ENCODE measurements at places on chromosomes 3 and 15. TPM values are rescaled to one million over a fixed set of nuclear protein-coding genes. Genes with fewer than 3 reads are reported as not detected.

Gene TBCCD1
- 2.7 TPM for polyA plus RNA-seq

Gene SLMAP
- 22.0 TPM for polyA plus RNA-seq

Gene OR5H1
- not detected for polyA plus RNA-seq

Gene ROBO1
- 4.7 TPM for polyA plus RNA-seq

Gene PSTPIP1
- 2.5 TPM for polyA plus RNA-seq

Gene IQCH
- polyA plus RNA-seq: 0.26 TPM

Gene LRRC3B
- polyA plus RNA-seq: 0.02 TPM

Gene GAP43
- polyA plus RNA-seq: 0.08 TPM

Gene HACL1
- polyA plus RNA-seq: 3.8 TPM

Gene RTP4
- 0.90 TPM for polyA plus RNA-seq

Gene KNG1
- polyA plus RNA-seq: not detected

Gene PLA2G4D
- 1.0 TPM for polyA plus RNA-seq

Gene FBN1
- polyA plus RNA-seq: 1.8 TPM

Gene IQCF5
- polyA plus RNA-seq: not detected

Gene UBL7
- polyA plus RNA-seq: 30.0 TPM

Gene ZPLD1
- polyA plus RNA-seq: not detected

Gene EXD1
- not detected for polyA plus RNA-seq

Gene RETNLB
- polyA plus RNA-seq: not detected

Gene CCR1
- 0.47 TPM for polyA plus RNA-seq

Gene GUCA1C
- not detected for polyA plus RNA-seq

Data from esophagus (tissue), 2 donors.